Activated effector memory CD4-positive, alpha-beta T cell treated with anti-CD3 and anti-CD28 coated beads, Interleukin-2, amount 50 U/mL, for 16 hours (primary cell): ENCODE measurements at places on chromosomes 7 and 10.

DNA sequence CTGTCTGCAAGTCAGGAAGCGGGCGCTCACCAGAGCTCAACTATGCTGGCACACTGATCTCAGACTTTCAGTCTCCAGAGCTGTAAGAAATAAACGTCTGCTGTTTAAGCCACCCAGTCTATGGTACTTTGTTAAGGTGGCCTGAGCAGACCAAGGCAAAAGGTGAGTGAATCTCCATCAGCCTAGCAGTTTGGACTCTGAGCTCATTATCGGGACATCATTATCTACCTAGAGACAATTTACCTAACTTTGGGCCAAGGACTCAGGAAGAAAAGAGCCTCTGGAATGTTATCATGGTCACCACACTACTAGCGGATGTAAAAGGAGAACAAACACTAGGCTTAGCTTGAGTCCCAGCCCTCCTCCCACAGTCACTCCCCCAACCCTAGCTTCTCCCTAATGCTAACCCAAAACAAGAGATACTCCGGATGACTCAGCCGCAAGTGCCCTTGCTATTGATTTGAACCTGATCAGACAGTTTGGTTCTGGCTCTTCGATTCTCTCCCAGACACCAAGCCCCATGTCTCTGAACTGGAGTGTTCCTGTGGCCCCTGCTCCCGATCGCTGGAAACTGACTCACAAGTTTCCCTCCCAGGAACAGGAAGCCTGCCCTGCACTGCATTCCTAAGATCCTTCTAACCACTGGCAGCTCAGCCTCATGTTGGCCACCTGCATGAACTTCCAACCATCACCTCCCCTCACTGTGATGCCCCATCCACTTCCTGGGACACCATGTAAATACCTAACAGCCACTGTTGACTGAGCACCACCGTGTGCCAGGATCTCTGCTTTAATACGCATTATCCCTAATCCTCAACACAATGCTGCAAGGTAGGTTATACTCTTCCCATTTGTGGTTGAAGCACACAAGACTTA, 34.5 kb downstream of the CREB3L2 start:
- no peak for DNase-seq

GRCh38 chr10:9895453-9895852, 1122.2 kb upstream of the CELF2 start:
- no peak for DNase-seq

DNA sequence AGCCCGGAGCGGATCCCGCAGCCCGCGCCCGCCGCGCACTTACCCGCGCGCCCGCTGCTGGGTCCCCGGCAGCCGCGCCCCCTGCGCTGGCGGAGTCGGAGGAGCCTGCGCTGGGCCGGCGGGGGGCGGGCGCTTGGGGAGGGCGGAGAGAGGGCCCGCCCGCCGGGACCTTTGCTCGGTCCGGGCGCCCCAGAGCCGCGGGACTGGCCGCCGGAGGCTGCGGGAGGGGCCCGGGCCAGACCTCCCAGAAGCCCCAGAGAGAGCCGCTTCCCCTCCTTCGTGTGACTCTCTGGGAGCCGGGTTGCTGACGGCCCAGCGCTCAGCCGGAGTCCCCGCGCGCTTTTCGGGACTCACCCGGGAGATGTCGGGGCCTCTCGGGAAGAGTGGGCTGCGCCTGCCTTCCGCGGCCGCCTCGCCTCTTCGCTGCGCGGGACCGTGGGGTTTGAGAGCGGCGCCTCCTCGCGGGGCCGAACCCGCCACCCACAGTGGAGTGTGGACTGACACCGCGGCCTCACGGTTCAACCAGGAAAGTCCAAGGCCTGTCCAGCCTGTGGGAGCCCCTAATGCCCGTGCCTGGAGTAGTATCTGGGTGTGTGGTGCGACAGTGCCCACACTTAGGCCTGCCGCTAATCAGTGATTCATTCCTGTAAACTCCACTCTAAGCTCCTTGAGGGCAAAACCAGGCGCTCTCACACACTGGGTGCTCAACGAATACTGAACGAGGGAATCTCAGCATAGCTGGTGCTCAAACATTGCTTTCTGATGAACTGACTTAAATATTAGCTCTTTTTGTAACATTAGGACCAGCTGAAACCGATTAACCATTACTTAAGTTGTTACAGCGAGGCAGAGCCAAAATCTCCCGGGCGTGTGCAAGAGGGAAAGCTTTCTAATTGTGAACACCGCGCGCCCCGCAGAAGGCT, at the start of gene GSDME:
GSDME (minus strand) TSS at position 112 of the 923 bp plus-strand sequence. CDS start 7,690 bp downstream, outside the sequence.
- peak; percentile 71 for DNase-seq

GRCh38 chr10:125027871-125028869, 86.2 kb downstream of the ZRANB1 start:
- no peak for DNase-seq

- DNase-seq, result peak; percentile 34
Observed at GRCh38 chr10:3085785-3086567, 18.6 kb downstream of the PFKP start.

DNA sequence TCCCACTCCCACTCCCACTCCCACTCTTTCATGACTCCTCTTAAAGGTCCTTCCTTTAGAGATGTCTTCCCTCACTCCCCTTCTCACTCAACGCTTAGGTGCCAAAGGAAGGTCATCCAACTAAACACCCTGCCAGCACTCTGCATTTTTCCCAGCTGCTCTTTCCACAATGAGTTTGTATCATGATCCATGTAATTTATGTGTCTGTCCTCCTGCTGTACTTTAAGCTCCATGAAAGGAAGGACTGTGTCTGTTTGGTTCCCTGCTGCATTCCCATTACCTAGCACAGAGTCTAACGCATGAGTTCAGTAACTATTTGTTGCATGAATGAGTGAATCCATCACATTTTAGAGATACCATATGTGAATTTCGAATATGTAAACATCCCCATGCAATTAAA, 252.7 kb downstream of the KIF20B start:
- no peak for DNase-seq

- no peak for DNase-seq
Observed at GRCh38 chr10:43689007-43689491, 40.4 kb upstream of the ZNF32 start.

GRCh38 chr10:34323192-34323591, 491.9 kb downstream of the PARD3 start:
- DNase-seq, result no peak

DNA sequence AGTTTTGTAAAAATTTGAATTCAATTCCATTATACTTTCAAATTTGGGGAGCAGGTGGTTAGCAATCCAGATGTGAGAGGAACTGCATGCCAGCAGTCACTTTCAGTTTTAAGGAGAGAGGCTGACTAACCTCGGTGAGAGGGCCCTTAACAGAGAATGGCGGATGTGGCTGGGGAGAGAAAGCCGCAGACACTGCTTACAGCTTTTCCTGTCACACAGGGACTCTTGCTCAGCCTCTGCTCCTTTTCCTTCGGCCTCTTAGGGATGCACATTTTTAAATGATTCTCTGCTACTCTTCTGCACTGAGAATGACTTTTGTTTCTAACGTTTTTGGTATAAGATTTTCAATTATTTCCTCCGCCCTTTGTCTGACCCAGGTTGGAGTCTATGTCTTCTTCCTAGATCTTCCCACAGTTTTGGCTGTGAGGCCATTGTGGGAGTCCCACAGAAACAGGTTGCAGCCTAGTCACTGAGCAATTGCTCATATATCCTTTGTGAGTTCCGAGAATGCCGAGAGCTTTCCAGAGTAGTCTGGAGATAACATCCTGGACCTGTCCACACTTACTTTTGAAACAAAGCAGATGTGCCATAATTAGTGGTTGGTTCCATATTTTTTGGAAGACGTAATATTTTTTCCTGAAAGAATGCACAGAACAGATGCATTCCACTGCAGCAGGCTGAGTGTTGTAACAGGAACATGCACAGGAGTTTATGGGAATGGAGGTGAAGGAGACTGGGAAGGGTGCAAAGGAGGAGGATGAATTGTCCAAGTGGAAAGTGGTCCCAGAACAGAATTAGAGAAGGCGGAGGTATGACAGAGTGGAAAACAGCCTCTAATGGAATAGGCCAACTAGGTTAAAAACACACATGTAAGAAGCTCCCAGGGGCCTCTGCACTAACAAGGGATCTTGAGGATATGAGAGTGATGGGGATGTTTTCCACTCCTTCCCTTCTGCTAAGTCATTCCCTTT, 168.0 kb upstream of the ZNF32 start:
- peak; percentile 87 for DNase-seq

DNA sequence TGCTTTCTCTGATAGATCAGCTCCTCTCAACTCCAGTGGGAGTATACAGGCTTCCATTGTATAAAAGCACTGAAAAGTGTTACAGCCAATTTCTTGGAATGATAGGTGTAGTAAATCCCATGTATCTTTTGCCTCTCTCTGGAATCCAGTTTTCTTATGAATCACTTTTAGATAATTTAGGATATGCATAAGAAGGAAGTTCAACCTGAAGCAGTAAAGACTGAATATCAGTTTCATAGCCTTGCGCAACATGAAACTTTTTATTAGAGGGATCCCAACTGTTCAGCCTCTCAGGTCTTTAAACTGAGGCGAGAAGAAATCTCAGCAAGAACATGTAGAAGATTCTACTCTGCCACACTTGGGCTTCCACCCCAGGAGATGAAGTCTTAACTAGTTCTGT, 280.0 kb downstream of the MALRD1 start:
- no peak for DNase-seq

GRCh38 chr7:100714725-100715124, 5.5 kb upstream of the EPO start:
- no peak for DNase-seq

GRCh38 chr7:142910481-142910880, 23.1 kb downstream of the TRPV5 start:
- DNase-seq, result no peak

GRCh38 chr10:29344073-29344820, 55.4 kb downstream of the LYZL1 start:
- no peak for DNase-seq

DNA sequence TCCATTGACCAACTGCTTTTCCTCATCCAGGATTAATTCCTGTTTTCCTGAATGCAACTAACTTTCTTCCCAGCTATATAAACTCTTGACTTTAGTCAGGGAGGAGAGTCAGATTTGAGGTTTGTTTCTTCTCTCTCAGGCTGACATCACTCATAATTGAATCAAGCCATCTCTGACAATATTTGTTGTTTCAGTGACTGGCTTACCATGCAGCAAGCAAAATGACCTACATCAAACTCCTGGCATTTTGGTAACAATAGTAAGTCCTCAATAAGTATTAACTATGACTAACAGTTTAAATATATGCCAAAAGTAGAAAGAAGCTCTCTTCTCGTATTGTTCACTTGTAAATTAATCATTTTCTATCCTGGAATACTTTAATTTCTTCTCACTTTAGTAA, 625.7 kb upstream of the KCND2 start:
- DNase-seq, result no peak

DNA sequence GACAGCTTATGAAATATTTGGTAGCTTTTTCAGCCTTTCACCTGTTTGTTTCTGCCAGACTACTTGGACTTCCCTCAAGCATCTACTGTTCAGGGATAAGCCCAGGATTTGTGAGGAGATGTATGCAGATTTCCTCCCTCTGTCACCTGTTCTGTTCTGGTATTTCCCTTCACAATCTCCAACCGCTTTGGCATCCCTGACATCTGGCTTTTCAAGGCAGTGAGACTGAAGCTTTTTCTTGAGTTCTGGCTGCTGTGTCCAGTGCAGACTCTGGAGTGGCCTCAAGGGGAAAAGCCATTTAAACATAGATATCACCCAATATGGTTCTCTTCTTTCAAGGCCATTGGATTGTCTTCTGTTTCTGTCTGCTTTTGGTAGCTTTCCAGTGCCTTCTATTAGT, 369.7 kb downstream of the LRMDA start:
- DNase-seq, result no peak

- peak; percentile 66 for DNase-seq
Observed at GRCh38 chr7:55641273-55641691, 69.0 kb upstream of the VOPP1 start.

DNA sequence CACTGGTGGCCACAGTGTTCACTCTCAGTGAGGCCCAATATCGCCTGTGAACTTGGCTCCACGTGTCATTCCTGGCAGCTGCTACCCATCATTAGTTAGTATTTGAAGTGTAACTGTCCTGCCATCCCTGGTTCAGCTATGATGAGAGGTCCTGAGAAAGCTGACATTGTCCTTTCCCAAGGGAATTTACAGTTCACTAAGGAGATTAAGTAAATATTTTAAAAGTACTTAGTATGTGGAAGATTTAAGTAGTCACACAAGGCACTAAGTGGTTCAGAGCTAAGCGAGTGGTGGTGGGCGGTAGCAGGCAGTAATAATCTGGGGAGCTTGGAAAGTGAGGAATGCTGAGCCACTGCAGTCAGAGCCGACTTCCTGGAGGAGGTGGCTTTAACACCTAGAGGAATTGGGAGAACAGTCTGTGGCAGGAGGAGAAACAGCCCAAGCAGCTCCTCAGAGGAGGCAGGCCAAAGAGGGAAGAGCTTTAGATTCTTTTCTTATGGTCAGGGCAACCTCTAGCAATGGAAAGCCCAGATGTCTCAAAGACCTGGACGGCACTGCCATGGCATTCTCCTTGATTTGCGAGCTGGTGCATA, 519.7 kb downstream of the LRMDA start:
- no peak for DNase-seq

DNA sequence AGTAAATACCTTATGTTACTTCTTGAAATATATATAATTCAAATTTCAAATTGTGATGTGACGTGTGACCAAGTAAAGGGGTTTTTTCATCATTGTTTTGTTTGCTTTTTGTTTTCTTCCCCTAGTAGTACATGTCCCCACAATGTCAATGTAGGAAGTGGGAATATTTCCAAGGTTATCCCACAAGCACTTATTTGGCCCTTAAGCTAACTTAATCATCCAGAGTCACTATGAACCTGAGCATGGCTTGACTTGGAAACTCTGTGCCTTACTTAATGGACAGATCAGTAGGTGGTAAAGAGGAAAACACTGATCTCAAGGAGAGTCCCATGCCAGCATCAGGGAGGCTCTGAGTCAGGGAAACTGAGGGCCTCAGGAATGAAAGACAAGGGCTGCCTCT, 569.3 kb upstream of the IGFBP3 start:
- no peak for DNase-seq

- DNase-seq, result no peak
Observed at GRCh38 chr7:158495216-158495615, 92.4 kb downstream of the PTPRN2 start.

GRCh38 chr10:123134343-123134914, 1.3 kb upstream of the HMX3 start:
- DNase-seq, result no peak

DNA sequence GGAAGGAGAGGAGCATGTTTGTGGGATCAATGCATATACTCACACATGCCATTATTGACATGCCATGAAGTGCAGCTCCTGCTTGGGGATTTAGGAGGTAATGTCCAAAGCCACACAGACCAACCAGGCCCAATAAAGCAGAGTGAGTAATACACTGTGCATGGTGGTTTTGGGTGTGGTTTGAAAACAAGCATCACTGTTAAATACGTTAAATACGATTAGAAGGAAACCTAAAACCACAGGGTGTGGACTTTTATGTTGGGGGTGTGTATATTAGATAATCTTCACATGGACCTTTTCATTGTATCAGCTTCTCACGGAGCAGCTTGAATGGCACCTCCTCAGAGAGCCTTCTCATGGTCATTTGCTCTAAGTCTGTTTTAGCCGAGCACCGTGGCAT, 10.4 kb upstream of the EIF3A start:
- peak; percentile 72 for DNase-seq
